Activated naive CD4-positive, alpha-beta T cell treated with Interleukin-2 at 50 U/mL for 16 hours (primary cell): ENCODE measurements at places on chromosomes 11 and 22.

- no peak for DNase-seq
These were observed 628 bp downstream of the PSMC3 start for GRCh38 chr11:47425611-47426010.

- no peak for DNase-seq
These were observed 186.5 kb downstream of the DYNC2H1 start for GRCh38 chr11:103295704-103296103.

- DNase-seq = no peak
These were observed 795 bp downstream of the ZBTB3 start for GRCh38 chr11:62752994-62753735.

DNA sequence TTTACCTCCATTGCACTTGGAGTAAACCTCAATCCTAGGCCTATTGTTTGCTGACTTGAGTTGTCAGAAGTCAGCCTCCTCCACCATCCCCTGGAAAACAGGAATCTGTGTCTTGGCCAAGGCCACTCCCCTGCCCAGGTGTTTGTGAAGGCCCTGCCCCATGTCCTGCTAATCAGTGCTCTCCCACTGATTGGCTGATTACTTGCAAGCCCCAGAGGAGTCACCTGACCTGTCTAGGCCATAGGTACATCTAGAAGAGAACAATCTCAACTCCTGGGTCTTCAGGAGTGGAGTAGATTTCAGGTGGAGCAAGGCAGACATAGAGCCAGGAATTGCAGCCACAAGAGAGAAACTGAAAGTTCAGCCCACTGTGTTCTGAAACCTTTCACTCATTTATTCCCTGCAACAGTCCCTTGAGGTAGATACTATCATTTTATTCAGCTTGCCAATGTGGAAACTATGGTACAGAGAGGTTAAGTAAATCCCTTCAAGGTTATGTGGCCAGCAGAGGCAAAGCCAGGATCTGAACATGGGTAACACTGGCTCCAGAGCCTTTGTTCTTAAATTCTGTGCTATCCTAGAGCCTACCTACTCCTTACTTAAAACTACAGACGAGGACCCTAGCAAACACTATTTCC is 10.4 kb downstream of the OAF start:
- no peak for DNase-seq

DNA sequence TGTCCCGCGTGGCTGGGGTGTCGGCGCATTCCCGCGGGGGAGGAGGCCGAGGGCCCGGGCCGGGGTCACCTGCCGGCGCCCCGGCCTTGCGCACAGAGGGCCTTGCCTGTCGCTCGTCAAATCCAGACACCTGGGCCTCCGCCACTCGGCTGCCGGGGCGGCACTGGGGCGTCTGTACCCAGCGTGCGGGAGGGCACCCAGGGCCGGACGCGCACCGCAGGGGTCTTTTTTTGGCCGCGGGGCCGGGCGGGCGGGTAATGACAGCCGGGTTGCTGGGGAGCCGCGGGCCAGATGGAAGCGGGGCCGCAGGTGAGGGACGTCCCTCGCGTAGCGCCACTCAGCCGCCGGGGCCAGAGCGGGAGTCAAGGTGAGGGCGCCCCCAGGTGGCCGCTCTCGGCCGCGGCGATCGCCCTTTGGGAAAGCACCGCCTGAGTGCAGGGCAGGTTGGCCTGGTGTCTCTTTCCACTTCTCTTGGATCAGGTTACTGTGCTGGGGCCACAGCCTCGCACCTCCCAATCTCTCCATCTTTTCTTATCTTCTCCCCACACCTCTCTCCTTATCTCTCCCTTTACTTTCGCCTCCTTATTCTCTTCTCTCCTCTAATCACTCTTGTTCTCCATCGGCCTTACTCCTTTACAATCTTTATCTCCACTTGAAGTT is 3.5 kb downstream of the PHLDB1 start:
- DNase-seq = peak; percentile 88

GRCh38 chr11:110199184-110199981 is 97.0 kb downstream of the RDX start:
- no peak for DNase-seq

- no peak for DNase-seq
These were observed 13.7 kb upstream of the PPARA start for GRCh38 chr22:46136486-46137217.

DNA sequence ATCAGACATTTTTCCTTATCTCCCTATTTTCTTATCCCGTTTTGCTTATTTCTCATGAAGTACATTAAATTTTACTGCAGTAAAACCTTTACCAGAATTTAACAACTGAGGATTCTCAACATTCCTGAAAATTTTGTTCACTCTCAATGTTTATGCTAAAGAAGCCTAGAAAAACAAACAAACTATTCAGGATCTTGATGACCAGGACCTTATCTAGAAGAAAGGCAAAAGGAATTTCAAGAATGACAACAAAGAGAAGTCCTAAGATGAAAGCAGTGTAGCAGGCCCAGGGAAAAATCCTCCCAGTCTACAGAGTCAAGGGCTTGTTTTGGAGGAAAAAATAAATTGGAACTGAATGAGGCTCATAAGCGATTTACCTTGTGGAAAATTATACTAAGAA is 283.3 kb upstream of the ARHGAP42 start:
- DNase-seq = no peak

DNA sequence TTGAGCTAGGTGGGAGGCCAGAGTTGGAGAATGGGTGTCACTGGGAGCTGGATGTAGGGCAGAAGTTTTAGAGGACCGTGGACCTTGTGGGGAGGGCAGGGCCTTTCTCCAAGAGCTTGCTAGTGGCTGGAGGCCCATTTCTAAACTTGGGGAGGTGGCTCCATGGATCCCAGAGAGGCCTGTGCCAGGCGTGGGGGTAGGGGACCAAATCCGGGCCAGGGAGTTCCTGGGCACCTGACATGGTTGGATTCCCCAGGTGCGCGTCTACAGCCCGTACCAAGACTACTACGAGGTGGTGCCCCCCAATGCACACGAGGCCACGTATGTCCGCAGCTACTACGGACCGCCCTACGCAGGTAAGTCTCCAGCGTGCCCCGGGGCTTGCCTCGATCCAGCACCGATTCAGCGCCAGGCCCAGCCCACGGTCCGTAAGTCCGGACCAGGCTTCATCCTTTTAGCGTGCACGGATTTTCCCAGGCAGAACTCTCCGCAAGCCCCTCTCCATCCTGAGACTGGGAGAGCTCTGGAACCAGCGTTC is 14.2 kb downstream of the PLEKHB1 start:
- DNase-seq = no peak

DNA sequence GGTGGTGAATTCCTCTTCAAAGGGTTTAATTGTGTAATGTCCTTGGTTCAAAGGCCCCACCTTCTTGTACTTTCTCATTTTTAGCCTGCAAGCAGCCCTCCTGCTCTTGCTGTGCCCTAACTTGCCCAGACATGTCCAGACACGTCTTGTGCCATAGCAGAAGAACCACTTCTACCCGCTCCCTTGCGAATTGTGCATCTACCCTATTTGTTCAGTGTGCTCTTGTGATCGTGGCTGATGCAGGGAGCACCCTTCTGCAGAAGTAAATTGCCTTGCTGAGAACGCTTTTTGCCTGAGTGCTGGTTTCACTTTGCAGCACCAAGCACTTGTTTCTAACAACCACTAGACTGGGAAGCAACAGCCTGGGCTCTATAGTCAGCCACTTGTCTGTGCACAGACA is 249.4 kb downstream of the SBF2 start:
- DNase-seq = no peak

- no peak for DNase-seq
These were observed 10.9 kb upstream of the RNF141 start for GRCh38 chr11:10551845-10552352.

- no peak for DNase-seq
These were observed 90.8 kb upstream of the APOA1 start for GRCh38 chr11:116928102-116928777.

- no peak for DNase-seq
These were observed 820.9 kb upstream of the TENM4 start for GRCh38 chr11:80261776-80262175.

- DNase-seq = peak; percentile 44
These were observed 914 bp downstream of the INPPL1 start for GRCh38 chr11:72225411-72225951.

- DNase-seq = no peak
These were observed 72.0 kb upstream of the SHISAL1 start for GRCh38 chr22:44384563-44385295.

GRCh38 chr22:41966607-41967240 is 2.5 kb upstream of the SEPTIN3 start:
- DNase-seq = peak; percentile 28
